ENCODE measurements at places on chromosomes 13 and 19. TPM values are rescaled to one million over a fixed set of nuclear protein-coding genes. Genes with fewer than 3 reads are reported as not detected.

Gene CFAP97D2
- not detected for total RNA-seq

Gene LRRC8E
- not detected for total RNA-seq

GRCh38 chr19:21434967-21435544 lies 38.1 kb downstream of the ZNF493 start:
- no peak overlapping the region for H3K4me3 ChIP-seq
- ATAC-seq, result no peak
- H3K36me3 ChIP-seq, result no peaks in the 10 kb centered on the region
- H3K27me3 ChIP-seq, result no peaks in the 10 kb centered on the region
- H3K27ac ChIP-seq, result no peak overlapping the region

- H3K4me3 ChIP-seq, result no peak overlapping the region
- H3K36me3 ChIP-seq, result peaks cover 22% of the 10 kb centered on the region
- H3K27me3 ChIP-seq, result no peaks in the 10 kb centered on the region
- H3K4me1 ChIP-seq, result peaks cover 5% of the 10 kb centered on the region
- no peak for ATAC-seq
Observed at GRCh38 chr19:612941-613340, 20.4 kb downstream of the POLRMT start.

GRCh38 chr13:48160606-48161278 lies 65.8 kb upstream of the MED4 start:
- H3K4me3 ChIP-seq, result peak overlapping the region; percentile 53
- peaks cover 20% of the 10 kb centered on the region for H3K4me1 ChIP-seq
- H3K36me3 ChIP-seq, result no peaks in the 10 kb centered on the region

Gene TMEM59L
- total RNA-seq, result 0.48 TPM

DNA sequence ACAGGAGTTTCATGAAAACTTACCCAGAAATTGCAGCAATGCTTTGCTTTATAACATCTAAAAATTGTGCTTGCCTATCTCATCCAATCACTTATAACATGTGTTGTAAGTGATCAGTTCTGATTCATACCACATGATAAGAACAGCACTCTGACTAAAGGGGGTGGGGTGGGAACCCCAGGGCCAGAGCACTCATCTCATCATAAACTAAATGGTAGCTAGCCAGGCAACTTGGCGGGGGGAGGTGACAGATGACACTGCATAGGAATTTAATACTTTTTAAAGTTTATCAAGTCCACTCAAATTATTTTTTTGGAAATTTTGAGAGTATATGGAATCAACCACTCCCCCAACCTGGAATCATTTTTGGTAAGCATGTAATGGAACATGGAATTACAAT lies 42.1 kb downstream of the FOXO1 start:
- H3K4me3 ChIP-seq, result peak overlapping the region; percentile 18
- H3K36me3 ChIP-seq, result peaks cover 45% of the 10 kb centered on the region
- peak; percentile 83 for ATAC-seq
- peaks cover 48% of the 10 kb centered on the region for H3K4me1 ChIP-seq

Gene ZNF613
- 4.3 TPM for total RNA-seq

DNA sequence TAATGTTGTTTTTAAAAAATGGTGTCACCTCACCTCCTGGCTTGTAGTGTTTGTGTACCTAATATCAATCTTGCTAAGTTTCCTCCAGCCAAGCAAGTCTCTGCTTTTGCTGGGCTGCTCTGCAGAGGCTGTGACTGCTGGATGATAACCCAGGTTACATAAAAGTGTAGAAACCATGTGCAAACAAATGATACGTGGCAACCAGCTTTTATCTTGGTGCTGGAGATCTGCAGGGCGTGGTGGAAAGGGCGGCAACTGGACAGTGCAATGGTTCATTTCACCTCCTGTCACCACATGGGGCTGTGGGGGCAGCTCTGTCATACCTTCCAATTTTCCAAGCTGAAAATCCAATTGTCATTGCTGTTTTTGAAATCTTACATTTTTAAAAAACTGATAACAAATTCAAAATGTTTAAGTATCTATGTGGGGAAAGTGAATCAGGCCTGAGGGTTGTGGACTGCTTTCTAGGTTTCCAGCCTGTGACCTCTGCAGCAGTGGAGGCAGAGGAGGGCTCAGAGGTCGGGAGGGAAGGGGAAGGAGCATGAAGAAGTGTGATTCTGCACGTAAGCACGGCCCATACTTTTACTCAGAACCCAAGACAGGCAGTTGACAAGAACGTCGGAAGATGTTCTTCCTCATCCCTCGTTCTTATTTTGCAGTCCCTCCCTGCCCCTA lies 9.7 kb downstream of the GPR42 start:
- no peaks in the 10 kb centered on the region for H3K36me3 ChIP-seq
- peaks cover 10% of the 10 kb centered on the region for H3K27me3 ChIP-seq
- peaks cover 6% of the 10 kb centered on the region for H3K4me1 ChIP-seq
- H3K4me3 ChIP-seq, result no peak overlapping the region
- ATAC-seq, result no peak

GRCh38 chr19:19459707-19460251 lies 54.3 kb downstream of the GATAD2A start:
- peaks cover 58% of the 10 kb centered on the region for H3K4me1 ChIP-seq
- H3K4me3 ChIP-seq, result peak overlapping the region; percentile 90
- peaks cover 23% of the 10 kb centered on the region for H3K36me3 ChIP-seq

Gene TIMM13
- total RNA-seq, result 51.0 TPM

- no peaks in the 10 kb centered on the region for H3K27me3 ChIP-seq
- no peak overlapping the region for H3K27ac ChIP-seq
- no peak for ATAC-seq
- no peak overlapping the region for H3K4me3 ChIP-seq
- no peaks in the 10 kb centered on the region for H3K4me1 ChIP-seq
Observed at GRCh38 chr13:96671073-96671472, 323.2 kb downstream of the OXGR1 start.

Gene ZNF134
- 11.2 TPM for total RNA-seq

GRCh38 chr13:106029676-106030290 lies 505.7 kb downstream of the EFNB2 start:
- no peak overlapping the region for H3K27ac ChIP-seq
- ATAC-seq, result no peak
- H3K4me1 ChIP-seq, result no peaks in the 10 kb centered on the region
- no peaks in the 10 kb centered on the region for H3K36me3 ChIP-seq

Gene CRTC1
- total RNA-seq, result 13.6 TPM

Gene C19orf85
- not detected for total RNA-seq

Gene NLRP5
- not detected for total RNA-seq

DNA sequence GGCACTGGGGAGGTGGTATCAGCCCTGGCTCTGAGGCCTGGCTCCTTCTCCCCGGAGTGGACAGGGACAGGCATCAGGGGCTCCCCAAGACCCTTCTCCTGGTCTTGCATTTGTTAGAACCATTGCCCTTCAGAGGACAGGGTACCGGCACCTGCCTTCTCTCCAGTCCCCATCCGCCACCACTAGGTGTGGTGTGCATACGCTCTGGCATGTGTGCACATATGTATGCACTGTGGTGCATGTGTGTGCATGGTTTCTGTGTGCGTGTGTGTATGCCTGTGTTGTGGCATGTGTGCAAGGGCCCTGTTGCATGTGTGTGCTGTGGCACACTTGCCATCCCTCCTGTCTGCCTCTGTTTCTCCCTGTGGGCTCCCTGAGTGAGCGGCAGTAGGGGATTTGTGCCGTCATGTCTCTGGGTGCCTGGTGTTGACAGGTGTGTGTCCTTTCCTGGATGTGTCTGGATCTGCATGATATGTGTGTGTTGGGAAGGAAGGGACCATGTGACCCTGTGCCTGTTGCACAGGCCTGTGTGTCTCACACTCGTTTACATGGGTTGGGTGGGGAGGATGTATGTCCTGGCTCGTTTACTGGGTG lies 9.3 kb downstream of the KCTD15 start:
- H3K4me1 ChIP-seq, result peaks cover 11% of the 10 kb centered on the region
- H3K27me3 ChIP-seq, result no peaks in the 10 kb centered on the region
- peak overlapping the region; percentile 3 for H3K4me3 ChIP-seq
- ATAC-seq, result no peak
- H3K36me3 ChIP-seq, result peaks cover 26% of the 10 kb centered on the region

GRCh38 chr13:60407095-60407494 lies 10.1 kb downstream of the TDRD3 start:
- H3K27ac ChIP-seq, result no peak overlapping the region
- H3K27me3 ChIP-seq, result no peaks in the 10 kb centered on the region
- H3K4me3 ChIP-seq, result no peak overlapping the region
- ATAC-seq, result peak; percentile 34
- H3K4me1 ChIP-seq, result peaks cover 29% of the 10 kb centered on the region

GRCh38 chr19:28605501-28606268 lies 607.3 kb downstream of the UQCRFS1 start:
- H3K27me3 ChIP-seq, result no peaks in the 10 kb centered on the region
- no peak for ATAC-seq
- no peaks in the 10 kb centered on the region for H3K4me1 ChIP-seq

GRCh38 chr19:23543351-23543750 lies 143.7 kb downstream of the ZNF675 start:
- no peak overlapping the region for H3K4me3 ChIP-seq
- no peaks in the 10 kb centered on the region for H3K36me3 ChIP-seq
- no peaks in the 10 kb centered on the region for H3K27me3 ChIP-seq

Gene MTIF3
- 36.2 TPM for total RNA-seq

All from activated T-helper 17 cell treated with anti-CD3 and anti-CD28 coated beads, Interleukin-2, amount 50 U/mL, for 72 hours (primary cell).